Activated naive CD4-positive, alpha-beta T cell (primary cell): ENCODE measurements at places on chromosomes 11 and 22.
A peak's percentile ranks its signal among the peaks of the same experiment; 100 is the strongest.

GRCh38 chr22:44051358-44051757, 27.3 kb downstream of the PARVB start:
- no peak for DNase-seq

GRCh38 chr11:14029971-14030920, 67.7 kb downstream of the SPON1 start:
- no peak for DNase-seq

DNA sequence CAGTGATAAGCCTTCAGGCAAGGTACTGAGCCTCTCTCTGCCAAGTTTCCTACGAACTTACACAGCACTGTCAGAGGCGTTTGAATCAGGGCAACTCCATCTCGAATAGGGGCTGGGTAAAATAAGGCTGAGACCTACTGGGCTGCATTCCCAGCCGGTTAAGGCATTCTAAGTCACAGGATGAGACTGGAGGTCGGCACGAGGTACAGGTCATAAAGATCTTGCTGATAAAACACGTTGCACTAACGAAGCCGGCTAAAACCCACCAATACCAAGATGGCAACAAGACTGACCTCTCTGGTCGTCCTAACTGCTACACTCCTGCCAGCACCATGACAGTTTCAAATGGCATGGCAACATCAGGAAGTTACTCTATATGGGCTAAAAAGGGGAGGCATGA, 20.4 kb upstream of the POGLUT3 start:
- DNase-seq, result no peak

- DNase-seq, result no peak
Measured at GRCh38 chr11:114794048-114794684, 115.8 kb downstream of the NXPE2 start.

DNA sequence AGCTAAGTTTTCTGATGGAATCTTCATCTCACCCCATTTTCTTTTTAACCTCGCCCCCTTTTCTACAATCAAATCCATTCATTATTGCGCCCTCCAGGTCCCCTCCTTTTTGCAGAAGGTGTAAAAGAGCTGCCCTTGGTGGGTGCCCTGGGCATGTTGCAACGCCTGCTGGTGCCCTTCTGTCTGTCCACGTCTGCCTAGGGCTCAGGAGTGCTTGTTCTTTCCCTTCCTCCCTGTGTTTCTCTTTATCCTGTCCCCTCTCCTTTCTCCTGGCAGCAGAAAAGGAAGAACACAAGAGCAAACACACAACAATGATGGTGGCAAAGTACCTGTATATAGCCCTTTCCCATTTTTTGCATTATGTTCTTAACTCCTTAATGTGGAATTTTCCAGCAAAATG, 6.2 kb upstream of the TLCD5 start:
- DNase-seq, result no peak

GRCh38 chr11:75214411-75214821, 26.2 kb upstream of the TPBGL start:
- peak; percentile 70 for DNase-seq

DNA sequence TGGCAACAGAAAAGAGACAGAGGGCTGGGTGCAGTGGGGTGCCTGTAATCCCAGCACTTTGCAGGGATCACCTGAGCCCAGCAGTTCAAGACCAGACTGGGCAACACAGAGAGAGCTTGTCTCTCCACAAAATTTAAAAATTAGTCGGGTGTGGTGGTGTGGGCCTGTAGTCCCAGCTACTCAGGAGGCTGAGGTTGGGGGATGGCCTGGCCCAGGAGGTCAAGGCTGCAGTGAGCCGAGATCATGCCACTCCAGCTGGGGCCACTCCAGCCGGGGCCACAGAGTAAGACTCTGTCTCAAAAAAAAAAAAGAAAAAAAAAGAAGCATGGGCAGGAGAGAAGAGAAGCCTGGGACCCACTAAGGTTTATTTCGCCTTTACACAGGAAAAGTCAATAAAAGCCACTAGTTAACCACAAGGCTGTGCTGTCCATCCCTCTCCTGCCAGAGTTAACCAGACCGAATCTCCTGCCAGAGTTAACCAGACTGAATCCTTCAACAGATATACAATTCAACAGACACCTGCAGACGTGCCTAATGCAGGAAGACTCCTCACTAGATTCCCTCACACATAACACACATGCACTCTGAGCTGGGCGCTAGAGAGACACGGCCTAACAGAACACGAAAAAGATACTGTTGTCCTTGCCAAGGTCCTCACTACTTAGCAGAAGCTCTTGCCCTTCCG, 29.8 kb downstream of the MICAL3 start:
- no peak for DNase-seq

DNA sequence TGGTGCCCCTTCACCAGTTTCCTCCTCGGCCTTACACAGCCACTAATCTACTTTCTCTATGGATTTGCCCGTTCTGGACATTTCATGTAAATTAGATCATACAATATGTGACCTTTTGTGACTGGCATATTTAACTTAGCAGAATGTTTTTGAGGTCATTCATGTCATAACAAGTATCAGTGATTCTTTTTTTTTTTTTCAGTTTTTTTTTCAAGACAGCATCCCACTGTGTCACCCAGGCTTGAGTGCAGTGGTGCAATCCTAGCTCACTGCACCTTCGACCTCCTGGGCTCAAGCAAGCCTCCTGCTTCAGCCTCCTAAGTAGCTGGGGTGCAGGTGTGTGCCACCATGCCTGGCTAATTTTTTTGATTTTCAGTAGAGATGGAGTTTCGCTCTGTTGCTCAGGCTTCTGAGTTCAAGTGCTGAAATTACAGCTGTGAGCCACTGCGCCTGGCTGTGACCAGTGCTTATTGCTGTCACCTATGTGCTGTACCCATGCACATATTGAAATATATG, 22.7 kb downstream of the KIAA1671 start:
- DNase-seq, result no peak

GRCh38 chr22:22995166-22995565, 75.2 kb upstream of the GNAZ start:
- no peak for DNase-seq

DNA sequence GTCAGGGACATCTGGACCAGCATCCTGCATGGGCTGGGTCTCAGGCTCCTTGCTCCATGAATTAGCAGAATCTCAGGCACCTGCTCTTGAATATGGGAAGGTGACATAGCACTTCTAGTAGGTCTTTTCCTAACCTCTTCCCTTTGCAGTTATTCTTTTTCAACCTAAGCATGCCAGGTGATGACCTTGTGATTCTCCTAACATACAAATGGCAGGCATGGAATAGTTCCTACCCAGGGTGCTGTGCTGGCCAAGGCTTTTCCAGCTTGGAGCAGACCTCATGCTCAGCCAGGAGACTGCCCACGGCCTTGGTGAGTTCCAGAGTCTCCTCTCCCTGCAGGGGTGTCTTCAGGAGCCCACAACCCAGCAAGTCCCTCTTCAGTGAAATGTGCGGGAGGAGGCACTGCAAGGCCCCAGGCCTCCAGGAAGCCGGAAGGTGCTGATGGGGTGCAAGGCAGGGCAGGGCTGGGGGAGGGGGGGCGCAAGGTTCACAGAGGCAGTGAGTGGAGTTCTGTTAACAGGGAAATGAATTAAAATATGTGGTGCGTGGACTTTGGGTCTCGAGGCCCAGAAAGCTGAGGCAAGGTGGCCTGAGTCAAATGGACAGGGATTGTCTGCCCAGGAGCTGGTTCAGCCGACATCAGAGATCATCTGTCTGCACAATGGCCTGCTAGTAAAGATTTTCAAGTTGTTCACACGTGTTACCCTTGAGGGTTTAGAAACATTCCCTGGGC, 75.9 kb upstream of the SEPTIN5 start:
- DNase-seq, result no peak

DNA sequence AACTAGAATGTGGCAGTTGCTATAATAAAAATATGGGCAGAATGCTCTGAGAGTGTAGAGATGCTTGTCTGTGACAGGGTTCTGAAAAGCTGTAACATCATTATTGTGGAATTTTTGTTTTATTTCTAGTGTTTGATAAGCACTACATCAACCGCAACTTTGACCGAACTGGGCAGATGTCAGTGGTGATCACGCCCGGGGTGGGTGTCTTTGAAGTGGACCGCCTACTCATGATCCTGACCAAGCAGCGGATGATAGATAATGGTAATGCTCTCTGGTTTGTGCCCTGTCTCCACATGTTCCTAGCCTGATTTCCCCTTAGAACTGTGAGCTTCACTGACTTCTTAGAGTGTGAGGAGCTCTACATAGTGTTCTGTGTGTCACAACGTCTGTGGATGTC, 48.8 kb downstream of the DEPDC5 start:
- no peak for DNase-seq

DNA sequence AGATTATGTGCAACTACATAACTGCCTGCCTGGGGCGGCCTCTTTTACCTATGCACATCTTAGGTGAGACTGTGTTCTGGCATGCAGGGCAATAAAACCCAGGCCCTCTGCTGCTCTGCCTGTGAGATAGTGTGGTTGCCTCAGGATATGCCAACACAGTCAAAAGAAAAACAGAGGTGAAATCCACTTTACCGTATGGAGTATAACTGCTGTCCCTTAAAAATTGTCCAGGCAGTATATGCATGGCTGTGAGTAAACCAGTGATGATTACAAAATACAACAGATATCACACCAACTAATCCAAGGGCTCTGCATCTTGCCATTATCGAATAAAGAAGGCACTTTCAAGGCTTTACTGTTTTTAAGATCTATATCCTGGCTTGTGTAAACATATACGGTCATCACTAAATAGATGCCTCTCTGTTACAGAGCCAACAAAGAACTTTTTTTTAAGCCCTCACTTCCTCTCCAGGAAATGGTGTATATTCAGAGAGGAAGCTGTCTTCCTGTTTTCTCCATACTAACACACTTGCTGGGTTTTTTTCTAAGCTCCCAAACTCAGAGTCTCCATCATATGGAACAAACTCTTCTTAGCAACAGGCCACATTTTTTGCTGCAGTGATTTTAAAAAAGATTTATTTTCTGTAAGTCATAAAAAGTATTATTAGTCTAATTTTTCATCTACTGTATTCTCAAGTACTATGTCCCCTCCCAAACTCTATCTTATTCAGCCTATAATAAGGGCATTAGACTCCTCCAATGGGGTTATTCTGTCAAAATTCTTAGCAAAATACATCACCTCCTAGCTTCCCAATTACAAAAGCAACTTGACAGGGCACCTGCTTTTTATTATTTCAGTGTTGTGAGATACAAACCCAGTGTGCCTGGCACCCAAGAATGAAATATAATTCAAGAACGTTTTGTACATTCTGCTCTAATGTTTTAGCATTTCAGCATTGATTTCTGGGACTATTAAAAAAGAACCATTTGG, 135.2 kb downstream of the MAML2 start:
- DNase-seq, result no peak

- no peak for DNase-seq
Measured at GRCh38 chr11:70796648-70797227, 398.4 kb downstream of the CTTN start.

DNA sequence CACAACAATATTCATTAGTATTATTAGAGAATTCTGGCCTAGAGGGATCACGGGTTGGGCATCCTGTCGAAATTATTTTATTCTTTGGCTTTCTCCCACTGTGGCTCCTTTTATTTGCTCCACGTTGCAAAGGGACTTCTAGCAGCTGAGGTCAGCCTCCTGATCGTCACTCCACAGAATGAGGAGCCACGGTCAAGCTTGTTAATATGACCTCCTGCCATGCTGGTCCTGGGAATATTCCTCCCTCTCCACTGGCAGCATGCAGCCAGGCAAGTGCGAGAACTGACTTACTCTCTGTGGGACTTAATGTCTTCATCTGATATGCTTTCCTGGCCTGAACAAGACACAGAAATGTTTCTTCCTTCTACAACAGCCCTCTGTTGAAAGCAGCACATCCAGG, 20.9 kb downstream of the POU2AF3 start:
- no peak for DNase-seq
